AG04450 (cell line): ENCODE measurements at places on chromosomes 6 and 20.

- no peak for DNase-seq
Observed at GRCh38 chr6:118506071-118506638, 41.9 kb upstream of the PLN start.

DNA sequence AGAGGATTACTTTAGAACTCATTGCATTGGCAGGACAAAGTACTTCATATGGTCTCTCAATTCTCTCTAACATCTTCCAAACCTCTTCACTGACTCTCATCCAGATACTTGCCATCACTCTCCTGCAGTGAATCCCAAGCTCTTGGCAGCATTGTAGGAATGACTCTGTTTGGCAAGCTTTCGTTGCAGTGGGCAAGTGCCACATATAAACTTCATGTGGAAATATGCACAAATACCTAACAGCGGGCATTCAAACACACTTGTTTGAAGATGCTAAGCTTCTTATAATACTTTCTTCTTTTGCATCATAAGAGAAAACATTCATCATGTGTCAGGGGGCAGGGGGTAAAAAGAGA, 86.2 kb upstream of the F13A1 start:
- no peak for DNase-seq

DNA sequence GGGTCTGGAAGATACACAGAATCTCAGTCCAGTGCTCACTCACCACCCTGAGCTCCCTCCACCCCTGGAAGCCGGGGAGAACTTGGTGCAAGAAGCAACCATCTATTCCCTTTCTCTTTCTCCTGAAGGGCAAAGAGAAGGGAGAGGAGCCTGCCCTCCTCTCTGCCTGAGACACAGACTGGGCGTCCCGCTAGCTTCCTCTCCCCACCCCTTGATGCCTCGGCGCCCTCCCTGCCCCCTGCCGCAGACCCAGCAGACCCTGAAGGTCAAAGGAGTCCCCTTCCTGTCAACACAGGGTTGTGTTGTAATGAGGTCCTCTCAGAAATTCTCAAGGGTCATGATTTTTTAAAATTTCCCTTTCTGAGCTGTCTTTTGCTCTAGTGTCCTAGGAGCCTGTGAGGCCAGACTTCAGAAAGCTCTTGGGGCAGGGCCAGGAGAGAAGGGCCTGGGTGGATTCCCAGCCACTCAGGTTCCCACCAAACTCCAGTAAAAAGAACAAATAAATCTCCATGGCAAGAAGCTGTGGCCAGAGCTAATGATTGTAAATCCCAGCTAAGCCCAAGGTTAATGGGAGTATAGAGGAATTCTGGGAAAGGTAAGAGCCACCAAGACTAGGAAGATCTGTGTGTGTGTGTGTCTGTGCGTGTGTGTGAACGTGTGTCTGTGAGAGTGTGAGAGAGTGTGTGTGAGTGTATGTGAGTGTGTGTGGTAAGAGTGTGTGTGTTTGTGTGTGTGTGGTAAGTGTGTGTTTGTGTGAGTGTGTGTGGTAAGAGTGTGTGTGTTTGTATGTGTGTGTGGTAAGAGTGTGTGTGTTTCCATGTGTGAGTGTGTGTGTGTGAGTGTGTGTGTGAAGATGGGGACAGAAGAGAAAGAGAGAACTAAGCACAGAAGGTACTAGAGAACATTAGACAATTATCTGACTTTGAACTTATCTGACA, 1.1 kb upstream of the JPH2 start:
- DNase-seq, result no peak

GRCh38 chr6:143294265-143294860, 156.1 kb downstream of the ADAT2 start:
- DNase-seq, result no peak
